ENCODE measurements at places on chromosomes 11 and 22. TPM values are rescaled to one million over a fixed set of nuclear protein-coding genes. Genes with fewer than 3 reads are reported as not detected.

The ZNRF3 gene
- total RNA-seq, result 4.6 TPM

The KCNJ11 gene
- total RNA-seq, result not detected

The USH1C gene
- total RNA-seq, result not detected

The PANX2 gene
- total RNA-seq, result 1.7 TPM

The KDM4E gene
- total RNA-seq, result not detected

The OR52I1 gene
- not detected for total RNA-seq

The APOA5 gene
- not detected for total RNA-seq

The RIBC2 gene
- 3.9 TPM for total RNA-seq

The LMO2 gene
- total RNA-seq, result not detected

- no peak for DNase-seq
Observed at GRCh38 chr11:70587075-70587389, 188.7 kb downstream of the CTTN start.

DNA sequence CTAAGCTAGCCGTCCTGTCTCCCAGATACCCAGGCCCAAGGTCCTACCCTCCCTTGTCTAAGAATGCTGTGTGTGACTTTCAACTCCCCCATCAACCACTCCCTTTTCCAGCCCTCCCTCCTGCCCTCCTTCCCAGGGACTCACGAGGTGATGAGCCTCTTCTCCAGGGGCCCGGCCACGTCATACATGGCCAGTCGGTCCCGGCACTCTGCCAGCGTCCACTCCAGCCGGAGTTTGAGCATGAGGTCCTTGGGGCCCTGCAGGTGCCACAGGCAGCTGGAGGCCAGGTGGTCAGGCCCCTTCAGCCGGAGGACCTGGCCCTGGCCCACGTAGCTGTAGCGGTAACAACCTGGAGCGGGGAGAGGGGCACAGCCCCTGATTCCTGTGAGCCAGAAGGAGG lies 20.1 kb downstream of the TMPRSS6 start:
- DNase-seq, result no peak

GRCh38 chr22:50445071-50445879 lies 29.6 kb downstream of the SBF1 start:
- no peak for DNase-seq

DNA sequence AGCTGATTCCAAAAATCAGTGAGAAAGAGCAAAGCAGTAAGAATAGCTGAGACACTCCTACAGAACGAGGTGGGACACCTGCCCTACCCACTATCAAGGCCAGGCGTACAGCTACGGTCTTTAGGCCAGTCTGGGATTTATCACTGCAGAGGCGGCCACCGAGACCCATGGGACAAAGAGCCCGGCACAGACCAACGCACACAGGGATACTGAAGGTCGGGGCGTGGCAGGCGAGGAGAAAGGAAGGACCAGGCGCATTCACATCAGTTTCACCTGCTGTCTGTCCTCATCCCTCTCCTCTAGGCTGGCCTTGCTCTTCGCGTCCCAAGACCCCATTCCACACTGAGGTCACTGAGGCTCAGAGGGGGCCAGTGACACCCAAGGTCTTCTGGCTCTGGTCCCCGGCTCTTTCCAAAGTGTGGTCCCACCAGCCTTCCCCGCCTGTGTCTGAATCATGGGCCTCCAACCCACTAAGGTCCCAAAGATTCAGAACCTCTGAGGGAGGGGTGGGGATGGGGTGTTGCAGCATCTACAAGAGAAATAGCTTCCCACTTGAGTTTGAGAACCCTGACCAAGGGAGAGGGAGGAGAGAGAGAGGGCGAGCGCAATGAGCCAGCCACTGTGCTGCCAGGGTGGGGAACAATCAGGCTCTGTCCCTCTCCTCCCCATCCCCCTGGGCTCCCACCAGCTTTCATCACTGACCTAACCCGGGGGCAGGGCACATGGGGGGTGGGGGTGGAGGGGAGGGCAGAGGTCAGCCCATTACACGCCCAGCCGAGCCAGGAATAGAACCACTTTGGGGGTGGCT lies 7.2 kb upstream of the PICK1 start:
- no peak for DNase-seq

GRCh38 chr22:21754523-21754922 lies 18.9 kb upstream of the YPEL1 start:
- no peak for DNase-seq

- no peak for DNase-seq
Observed at GRCh38 chr11:116913000-116913399, 75.6 kb upstream of the APOA1 start.

DNA sequence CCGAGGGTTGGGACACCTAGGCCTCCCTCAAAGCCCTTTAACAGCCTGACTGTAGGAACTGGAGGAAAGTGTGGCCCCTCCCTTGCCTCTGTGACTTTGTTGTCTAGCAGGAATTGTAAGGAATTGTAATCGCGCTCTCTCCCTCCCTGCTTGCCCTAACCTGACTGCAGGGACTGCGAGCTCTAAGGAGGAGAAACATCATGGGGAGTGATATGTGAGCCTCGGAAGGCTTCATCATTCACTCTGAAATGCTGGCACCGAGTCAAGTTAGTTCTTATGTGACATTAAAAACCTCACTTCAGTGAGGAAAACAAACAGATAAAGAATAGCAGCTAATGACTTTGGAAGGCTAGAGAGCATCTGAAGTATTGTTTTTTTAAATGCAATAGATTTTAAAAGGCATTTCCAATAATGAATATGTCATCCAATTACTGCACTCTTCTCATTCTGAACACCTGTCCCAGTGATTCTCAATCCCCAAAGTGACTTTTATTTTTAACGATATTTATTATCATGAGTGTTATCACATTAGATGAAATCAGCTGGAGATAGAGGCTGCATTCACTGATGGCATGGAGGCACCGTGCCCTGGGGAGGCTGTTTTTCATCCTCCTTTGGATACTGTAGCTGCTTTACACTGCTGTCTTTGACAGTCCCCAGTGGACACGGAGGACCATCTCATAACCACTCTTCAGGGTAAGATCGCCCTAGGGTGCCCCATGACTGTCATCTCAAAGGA lies 58.5 kb upstream of the NTM start:
- no peak for DNase-seq

DNA sequence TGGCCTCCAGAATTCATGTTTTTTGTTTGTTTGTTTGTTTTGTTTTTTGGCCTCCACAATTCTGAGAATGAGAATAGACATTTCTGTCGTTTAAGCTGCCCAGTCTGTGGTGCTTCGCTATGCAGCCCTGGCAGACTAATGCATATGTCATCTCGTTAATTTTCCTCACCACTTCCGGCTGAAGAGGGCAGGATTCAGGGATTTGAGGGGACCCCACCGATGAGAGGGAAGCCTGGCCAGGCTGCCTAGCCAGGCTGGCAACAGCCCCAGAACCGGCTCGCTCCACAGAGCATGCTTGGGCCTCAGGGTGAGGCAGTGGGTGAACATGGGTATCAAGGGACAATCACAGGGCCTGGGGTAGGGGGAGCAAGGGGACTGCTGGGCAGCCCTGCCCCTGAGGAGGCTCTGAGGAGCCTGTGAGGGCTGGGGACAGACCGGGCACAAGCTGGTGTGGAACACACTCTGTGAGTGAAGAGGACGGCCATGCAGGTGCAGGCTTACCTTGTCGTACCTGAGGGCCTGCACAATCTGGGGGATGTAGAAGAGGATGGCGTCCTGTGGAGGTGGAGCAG lies 47.8 kb upstream of the SERPIND1 start:
- no peak for DNase-seq

- no peak for DNase-seq
Observed at GRCh38 chr11:87970762-87971161, 204.5 kb downstream of the RAB38 start.

- DNase-seq, result no peak
Observed at GRCh38 chr22:31566484-31566883, 70.1 kb downstream of the SFI1 start.

- DNase-seq, result no peak
Observed at GRCh38 chr22:20419664-20419951, 18.0 kb downstream of the SCARF2 start.

DNA sequence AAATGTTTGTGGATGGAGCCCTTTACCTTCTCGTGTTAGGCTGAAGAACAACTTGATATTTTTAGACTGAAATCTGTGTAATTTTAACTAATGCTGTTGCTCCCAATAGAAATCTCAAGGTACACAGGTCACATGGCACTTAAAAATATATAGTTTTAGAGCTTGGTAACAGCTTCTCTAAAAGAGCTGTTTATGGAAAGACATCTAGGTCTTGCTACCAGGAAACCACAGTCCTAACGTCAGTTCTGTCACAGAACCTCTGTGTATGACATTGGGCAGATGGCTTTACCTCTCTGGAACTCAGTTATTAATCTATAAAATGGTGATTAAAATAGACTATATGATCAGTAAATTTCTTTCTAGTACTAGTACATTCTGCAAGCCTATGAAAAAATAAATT lies 35.4 kb downstream of the PAK1 start:
- no peak for DNase-seq

Measured in SK-MEL-5 (cell line).